ENCODE measurements at places on chromosomes 4 and X. TPM values are rescaled to one million over a fixed set of nuclear protein-coding genes. Genes with fewer than 3 reads are reported as not detected.

DNA sequence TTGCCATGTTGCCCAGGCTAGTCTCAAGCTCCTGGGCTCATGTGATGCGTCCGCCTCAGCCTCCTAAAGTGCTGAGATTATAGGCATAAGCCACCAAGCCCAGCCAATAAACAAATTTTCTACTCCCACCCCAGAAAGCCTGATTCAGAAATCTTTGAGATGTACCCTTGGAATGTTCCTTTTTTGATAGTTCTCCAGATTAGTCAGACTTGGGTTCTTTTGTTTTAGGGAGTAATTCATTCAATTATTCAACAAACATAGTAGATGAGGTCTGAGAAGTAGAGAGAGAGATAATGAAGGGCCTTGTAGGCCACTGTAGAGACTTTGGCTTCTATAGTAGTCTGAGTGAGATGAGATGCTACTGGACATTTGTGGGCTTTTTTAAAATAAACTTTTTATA is 27.8 kb downstream of the RP2 start:
- no peak for DNase-seq

DNA sequence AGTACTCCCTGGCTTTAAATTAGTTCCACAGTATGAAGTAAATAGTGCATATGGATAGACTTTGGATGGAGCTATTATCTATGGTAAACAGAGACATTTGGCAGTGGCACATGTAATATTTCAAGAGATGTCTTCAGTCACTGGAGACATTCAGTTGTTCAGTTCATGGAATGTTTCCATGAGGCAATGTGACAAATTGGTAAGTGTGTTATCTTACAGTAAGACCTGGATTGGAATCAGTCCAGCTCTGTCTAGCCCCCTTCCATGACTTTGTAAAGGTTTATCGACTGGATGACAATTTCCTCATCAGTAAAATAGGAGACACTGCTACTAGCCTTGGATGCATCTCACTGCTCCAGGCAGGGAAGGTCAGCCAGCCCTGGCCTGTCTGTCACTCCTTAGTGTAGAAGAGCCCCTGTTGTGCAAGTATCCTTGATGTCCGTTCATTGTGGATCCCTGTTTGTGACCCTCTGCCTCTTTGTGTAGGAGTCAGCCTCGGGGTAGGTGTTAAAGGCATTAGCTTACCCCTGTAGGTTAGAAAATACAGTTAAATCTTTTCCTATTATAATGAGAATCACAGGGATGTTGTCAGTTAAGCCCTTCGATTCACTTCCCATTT is 335.9 kb downstream of the ANK2 start:
- no peak for DNase-seq

- no peak for DNase-seq
Measured at GRCh38 chr4:21768349-21769310, 179.9 kb downstream of the KCNIP4 start.

DNA sequence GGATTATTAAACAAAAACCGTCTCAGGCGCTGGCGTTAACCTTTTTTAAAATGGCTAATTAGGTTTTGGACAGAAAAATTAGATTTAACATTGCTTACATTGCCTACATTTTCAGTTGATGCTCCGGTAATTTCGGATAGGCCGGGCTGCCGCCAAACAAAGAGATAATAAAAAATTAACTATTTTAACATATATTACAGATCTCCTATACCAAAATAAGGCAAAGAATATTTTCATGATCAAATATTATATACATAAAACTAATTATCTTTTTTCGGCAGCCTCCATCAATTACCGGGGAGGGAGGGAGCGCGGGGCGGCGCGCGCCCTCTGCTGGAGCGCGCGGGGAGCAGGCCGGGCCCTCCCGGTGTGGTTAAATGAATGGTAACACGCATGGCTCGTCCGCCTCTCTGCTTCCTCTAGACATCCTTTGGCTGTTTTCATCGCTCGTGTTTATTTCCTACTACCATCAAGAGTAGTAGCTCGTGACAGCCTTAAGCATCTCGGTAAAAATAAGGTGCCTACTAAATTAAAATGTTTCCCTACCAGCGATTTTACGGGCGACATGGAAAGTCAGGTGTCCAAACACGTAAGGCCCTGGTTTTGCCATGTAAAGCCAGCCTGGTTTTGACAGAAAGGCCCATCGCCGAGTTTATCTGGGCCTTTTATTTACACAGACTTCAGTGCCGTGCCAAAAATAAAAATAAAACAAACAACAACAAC is 52.4 kb upstream of the TMEM33 start:
- no peak for DNase-seq

- no peak for DNase-seq
Measured at GRCh38 chr4:173777421-173777820, 247.4 kb upstream of the HAND2 start.

- DNase-seq: peak; percentile 72
Measured at GRCh38 chr4:145736241-145736831, 56.4 kb downstream of the C4orf51 start.

- no peak for DNase-seq
Measured at GRCh38 chr4:182809417-182810102, 107.6 kb downstream of the DCTD start.

The ERVMER34-1 gene
- total RNA-seq: 0.35 TPM

- no peak for DNase-seq
Measured at GRCh38 chr4:38920677-38921076, 53.1 kb downstream of the FAM114A1 start.

The CD38 gene
- total RNA-seq: 0.12 TPM

The SPP1 gene
- total RNA-seq: 97.0 TPM

The HERC6 gene
- total RNA-seq: 8.3 TPM

DNA sequence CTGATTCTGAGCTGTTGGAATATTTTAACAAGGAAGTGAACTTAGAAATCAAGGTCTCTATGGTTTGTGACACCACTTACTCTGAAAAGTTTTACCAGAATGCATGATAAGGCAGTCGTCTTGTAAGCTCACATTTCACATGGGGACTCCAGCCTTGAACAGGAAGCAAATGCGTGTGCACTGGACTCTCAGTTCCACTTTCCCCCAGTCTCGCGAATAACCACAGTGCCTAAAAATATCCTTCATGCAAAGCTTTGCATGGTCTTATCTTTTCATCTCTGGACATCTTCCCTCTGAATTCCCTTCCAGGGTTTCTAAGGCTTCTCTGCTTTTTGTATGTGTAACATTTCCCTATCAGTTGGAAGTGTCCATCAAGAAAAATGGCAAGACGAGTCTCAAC is 581.8 kb downstream of the NLGN4X start:
- no peak for DNase-seq

- DNase-seq: no peak
Measured at GRCh38 chrX:48573690-48574269, 504 bp upstream of the RBM3 start.

GRCh38 chr4:121056066-121056465 is 16.3 kb downstream of the NDNF start:
- DNase-seq: no peak

The RAB9B gene
- 0.69 TPM for total RNA-seq

GRCh38 chr4:92104506-92104905 is 199.3 kb upstream of the GRID2 start:
- DNase-seq: no peak

The FAM53A gene
- 0.90 TPM for total RNA-seq

Measured in pancreas (tissue), 10 donors.